ENCODE measurements at places on chromosomes 6 and 20.

DNA sequence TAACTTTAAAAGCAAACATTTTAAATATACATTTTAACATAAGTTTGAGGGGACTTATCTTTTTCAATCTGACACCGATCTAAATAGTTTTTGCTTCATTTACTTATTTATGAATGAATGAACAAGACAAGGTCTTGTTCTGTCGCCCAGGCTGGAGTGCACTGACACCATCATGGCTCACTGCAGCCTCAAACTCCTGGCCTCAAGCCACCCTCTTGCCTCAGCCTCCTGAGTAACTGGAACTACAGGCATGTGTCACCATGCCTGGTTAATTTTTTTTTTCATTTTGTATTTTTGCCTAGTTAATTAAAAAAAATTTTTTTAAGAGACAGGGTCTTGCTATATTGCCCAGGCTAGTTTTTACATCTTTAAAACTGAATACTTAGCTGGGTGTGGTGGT lies 25.4 kb downstream of the FBXO9 start:
- no peak for DNase-seq

DNA sequence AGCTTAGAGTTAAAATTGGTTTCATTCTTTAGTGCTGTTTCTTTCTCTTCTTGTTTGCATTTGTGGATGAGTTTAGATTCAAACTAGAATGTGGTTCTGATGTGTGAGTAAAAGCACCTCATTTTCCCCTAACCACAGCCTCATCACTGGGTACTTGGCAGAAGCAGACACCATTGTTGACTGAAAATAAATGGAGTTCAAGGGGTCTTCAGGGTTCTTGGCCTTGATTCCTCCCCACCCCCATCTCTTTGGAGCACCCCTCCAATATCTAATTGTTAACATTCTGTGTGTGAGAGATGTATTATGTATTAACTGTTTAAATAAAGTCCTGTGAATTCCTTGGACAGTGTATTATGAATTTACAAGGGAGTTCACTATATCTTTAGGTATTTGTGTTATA lies 59.6 kb downstream of the JARID2 start:
- DNase-seq = no peak

- DNase-seq = no peak
These were observed 4.1 kb upstream of the EFHC1 start for GRCh38 chr6:52415917-52416628.

DNA sequence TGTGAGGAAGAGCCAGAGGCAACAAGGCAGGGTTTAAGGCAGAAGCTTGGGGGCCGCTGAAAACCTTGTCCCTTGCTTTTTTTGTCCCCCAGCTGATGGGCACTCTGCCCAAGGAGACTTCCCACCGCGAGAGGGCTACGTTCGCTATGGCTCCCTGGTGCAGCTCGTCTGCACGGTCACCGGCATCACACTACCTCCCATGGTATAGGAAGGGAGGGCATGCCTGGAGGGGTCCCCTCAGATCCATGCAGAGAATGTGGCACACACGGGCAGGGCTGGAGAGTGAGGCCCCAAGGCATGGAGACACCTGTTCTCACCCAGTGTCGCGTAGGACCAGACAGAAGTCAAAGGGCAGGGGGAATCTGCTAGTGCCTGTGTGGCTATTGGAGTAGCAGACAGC lies 5.8 kb upstream of the MATN4 start:
- DNase-seq = no peak

GRCh38 chr20:47711046-47711752 lies 74.1 kb downstream of the SULF2 start:
- no peak for DNase-seq

DNA sequence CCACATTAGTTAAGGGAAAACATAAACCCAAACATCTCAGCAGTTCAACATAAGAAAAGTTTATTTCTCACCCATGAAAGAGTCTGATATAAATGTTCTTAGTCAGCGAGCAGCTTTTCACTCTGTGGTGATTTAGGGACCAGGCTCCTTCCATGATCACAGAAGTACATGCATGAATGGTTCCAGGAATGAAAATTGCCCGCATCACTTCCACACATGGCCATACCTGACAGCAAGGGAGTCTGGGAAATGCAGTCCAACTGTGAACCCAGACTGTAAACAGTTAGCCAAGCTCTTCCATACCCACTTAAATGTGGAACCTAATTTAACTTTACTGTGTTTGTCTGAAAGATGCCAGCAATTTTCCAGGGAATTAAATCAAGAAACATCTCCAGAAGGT lies 353.9 kb downstream of the HACE1 start:
- DNase-seq = no peak

DNA sequence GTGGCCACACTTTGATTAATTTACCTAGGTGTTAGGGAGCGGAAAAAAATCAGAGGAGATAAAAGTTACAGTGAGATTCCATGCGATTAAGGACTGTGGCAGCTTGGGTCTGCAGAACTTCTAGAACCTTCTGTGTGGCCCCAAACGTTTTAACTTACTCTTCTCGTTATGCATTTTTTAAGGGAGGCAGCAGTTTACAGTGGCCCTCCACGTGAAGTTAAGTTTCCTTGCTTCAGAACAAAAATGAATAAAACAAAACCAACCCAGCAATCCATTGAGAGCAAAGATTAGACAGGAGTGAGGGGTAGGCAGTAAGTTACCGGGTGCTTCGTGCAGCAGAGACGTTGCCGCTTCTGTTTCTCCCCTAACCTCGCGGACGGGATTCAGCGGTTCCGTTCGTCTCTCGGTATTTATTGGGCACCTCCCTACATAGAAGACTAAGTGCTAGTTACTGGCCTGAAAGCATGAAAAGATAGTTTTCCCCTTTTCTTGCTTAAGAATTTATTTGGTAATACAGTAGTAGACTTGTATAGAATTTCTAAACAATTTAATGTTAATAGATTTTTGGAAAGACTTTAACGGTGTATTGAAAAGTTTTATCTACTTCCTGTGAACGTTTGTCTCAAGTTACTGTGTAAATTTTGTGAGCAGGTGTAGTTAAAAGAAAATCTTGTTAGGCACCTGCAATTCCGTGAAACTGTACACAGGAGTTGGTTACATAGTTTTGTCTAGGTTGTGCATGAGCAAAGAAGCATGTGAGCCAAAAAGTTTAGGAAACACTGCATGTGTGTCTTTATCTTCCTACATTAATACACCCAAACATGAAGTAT lies 1.1 kb downstream of the BAG2 start:
- DNase-seq = peak; percentile 61

- DNase-seq = no peak
These were observed 73.1 kb downstream of the NCOA3 start for GRCh38 chr20:47574616-47575364.

DNA sequence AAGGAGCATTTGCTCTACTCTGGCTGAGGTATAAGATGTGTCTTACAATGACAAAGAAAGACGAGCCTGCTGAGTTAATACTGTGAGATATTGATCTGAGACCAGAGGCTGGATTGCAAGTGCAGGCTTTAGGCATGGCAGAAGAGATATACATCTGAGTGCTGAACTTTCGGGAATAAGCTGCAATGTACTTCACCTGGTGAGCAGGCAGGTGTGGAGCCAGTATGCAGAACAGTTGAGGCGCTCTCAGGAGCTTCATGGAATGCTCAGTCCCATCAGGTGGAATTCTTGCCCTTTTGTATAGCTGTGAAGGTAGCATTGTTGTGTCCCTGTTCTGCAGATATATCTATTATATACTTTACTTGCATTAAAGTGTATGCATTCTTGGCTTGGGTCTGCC lies 179.3 kb upstream of the RIMS1 start:
- no peak for DNase-seq

DNA sequence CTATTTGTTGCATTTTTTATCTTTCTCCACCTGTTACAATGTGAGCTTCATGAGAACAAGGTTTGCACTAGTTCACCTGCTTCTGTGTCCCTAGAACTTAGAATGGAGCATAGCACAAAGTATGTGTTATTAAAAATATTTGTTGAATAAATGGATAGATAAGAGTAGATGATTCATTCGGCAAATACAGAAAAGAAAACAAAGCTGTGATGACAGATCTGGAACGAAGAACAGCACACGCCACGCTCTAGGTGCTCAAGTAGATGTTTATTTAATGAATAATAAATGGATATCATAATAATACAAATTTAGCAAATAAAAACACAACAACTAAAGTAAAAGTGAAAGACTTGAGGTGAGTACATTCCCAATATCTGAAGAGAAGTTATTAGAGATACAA lies 273.1 kb downstream of the HAO1 start:
- no peak for DNase-seq

- DNase-seq = no peak
These were observed 6.8 kb downstream of the BICRAL start for GRCh38 chr6:42788671-42789070.

All from endodermal cell (in vitro differentiated cells).